ENCODE measurements at places on chromosomes 3 and 15.
A peak's percentile ranks its signal among the peaks of the same experiment; 100 is the strongest.

GRCh38 chr15:90907838-90908507 is 4.9 kb downstream of the MAN2A2 start:
- peaks cover 11% of the 10 kb centered on the region for H3K4me1 ChIP-seq
- peaks cover 82% of the 10 kb centered on the region for H3K36me3 ChIP-seq
- H3K4me3 ChIP-seq, result no peak overlapping the region
- no peak for DNase-seq

DNA sequence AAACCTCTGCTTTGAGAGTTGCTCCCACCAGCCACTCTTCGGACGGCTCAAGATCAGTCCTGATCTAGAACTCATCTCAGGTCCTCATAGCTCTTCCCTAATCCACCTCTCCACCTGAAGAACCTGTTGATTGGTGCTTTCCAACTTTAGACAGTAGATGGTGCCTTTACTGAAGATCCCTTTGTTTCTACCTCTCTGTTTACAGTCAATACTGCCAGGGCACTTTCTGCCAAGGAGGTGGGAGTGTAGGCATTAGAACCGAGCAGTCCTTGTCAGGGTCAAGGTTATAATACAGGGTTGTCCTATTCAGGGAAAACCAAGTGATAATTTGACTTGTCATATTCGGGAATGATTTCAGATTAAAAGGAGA is 1.2 kb downstream of the CGNL1 start:
- H3K4me3 ChIP-seq, result no peak overlapping the region
- H3K27ac ChIP-seq, result peak overlapping the region; percentile 83
- no peaks in the 10 kb centered on the region for H3K27me3 ChIP-seq
- H3K36me3 ChIP-seq, result no peaks in the 10 kb centered on the region
- DNase-seq, result no peak

DNA sequence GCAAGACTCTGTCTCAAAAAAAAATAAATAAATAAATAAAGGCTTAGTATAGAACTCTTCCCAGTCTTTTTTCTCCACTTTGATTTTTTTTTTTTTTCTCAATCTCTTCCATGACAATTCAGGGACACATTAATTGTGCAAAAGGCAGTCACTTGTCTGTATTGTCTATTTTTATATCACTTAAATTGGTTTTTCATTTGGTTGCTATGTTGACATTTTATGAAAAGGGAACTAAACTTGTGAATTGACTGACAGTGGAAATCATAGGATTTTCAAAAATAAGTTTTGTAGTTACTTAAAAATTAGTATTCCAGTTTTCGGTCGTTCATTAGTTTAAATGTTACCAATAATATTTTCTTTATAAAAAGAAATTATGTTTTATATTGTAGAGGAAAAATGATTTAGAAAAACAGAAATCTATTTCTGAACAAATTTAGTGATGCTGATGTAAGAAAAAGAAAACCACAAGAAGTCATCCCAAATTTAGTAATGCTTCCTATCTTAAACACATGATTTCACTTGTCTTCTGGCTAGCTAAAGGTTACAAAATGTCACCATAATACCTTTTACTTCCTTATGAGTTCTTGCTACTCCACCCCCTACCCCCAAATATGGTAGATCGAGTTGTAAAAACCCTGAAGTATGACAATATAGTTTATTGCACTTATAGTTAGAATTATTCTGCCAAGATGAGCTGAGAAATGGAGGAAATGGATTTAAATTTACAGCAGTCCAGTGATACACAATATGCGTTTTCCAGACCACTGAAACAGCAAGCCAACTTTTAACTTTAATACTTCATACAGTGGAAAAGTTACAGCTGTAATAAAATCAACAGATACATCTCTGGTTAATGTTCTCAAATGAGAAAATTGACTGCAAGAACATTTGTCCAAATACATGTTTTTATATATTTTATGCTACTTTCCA is 37.0 kb downstream of the PPARG start:
- H3K36me3 ChIP-seq, result no peaks in the 10 kb centered on the region
- H3K27ac ChIP-seq, result no peak overlapping the region
- DNase-seq, result no peak

DNA sequence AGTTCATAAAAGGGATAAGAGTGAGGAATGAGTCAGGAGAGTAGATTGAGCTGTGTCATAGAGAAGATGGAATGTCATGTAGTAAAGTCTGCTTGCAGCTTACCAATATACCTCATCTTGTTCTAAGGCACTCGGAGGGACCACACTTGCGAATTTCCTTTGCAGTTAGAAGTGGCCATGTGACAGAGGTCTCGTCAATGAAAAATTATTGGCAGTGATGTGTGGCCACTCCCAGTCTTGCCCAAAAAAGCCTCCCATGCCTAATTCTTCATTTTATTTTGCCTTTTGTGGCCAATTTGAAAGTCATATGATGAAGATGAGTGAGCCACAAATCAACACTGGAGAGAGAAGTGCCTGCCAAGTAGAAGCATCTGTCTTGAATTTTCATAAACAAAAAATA is 465.6 kb upstream of the ZNF385D start:
- H3K4me3 ChIP-seq, result no peak overlapping the region
- H3K4me1 ChIP-seq, result no peaks in the 10 kb centered on the region
- H3K27ac ChIP-seq, result no peak overlapping the region
- H3K27me3 ChIP-seq, result no peaks in the 10 kb centered on the region
- H3K36me3 ChIP-seq, result no peaks in the 10 kb centered on the region
- DNase-seq, result no peak

GRCh38 chr3:72446218-72447058 is 401.8 kb downstream of the SHQ1 start:
- H3K4me1 ChIP-seq, result no peaks in the 10 kb centered on the region
- peak; percentile 53 for DNase-seq
- H3K4me3 ChIP-seq, result peak within 1 kb of the TSS; percentile 49
- peak within 1 kb of the TSS; percentile 88 for H3K27ac ChIP-seq
- H3K27me3 ChIP-seq, result no peaks in the 10 kb centered on the region

GRCh38 chr3:58059349-58060321 is 51.4 kb downstream of the FLNB start:
- H3K27ac ChIP-seq, result peak overlapping the region; percentile 64
- no peaks in the 10 kb centered on the region for H3K27me3 ChIP-seq
- H3K36me3 ChIP-seq, result no peaks in the 10 kb centered on the region
- DNase-seq, result peak; percentile 91
- H3K4me1 ChIP-seq, result peaks cover 34% of the 10 kb centered on the region

DNA sequence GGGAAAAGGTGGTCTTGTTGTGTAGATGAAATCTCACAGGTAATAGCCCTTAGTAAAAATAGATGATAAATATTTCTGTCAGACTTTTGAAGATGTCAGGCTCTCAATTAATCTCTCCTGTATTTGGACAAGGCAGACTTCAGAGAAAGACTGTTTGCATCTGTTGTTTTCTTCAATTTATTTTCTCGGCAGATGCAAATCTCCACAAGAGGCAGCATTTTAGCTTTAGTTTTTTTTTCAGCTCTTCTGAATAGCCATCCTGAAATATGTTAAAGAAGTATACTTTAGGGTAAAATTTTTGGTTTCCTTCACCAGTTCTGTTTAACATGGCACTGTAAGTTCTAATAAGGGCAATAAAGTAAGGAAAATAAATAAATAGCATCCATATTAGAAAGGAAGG is 685.1 kb downstream of the SI start:
- H3K4me3 ChIP-seq, result no peak overlapping the region
- H3K27ac ChIP-seq, result no peak overlapping the region
- H3K4me1 ChIP-seq, result no peaks in the 10 kb centered on the region
- no peaks in the 10 kb centered on the region for H3K27me3 ChIP-seq

GRCh38 chr15:48566668-48567067 is 78.8 kb downstream of the FBN1 start:
- DNase-seq, result no peak
- no peaks in the 10 kb centered on the region for H3K36me3 ChIP-seq
- H3K27ac ChIP-seq, result no peak overlapping the region
- H3K4me3 ChIP-seq, result no peak overlapping the region
- peaks cover 6% of the 10 kb centered on the region for H3K4me1 ChIP-seq
- no peaks in the 10 kb centered on the region for H3K27me3 ChIP-seq

All from adrenal gland (tissue), 19 donors.